ENCODE measurements at places on chromosomes 4 and X.

DNA sequence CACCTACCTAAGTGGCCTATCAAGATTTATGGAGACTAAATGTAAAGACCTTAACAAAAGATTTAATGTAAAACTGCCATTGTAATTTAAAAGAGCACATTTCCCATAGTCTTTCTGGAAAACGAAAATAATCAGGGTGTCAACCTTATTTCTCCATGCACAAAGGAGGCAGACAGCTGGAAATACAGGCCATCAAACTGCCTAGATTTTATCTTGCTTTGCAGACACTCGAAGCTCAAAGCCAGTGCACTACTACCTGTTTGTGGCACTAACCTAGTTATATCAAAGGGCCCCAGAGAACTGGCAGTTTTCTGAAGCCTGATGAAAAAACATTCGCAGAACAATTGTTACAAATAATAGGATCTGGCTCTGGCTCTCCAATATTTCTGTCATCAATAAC, 863.9 kb downstream of the STPG2 start:
- DNase-seq = no peak

DNA sequence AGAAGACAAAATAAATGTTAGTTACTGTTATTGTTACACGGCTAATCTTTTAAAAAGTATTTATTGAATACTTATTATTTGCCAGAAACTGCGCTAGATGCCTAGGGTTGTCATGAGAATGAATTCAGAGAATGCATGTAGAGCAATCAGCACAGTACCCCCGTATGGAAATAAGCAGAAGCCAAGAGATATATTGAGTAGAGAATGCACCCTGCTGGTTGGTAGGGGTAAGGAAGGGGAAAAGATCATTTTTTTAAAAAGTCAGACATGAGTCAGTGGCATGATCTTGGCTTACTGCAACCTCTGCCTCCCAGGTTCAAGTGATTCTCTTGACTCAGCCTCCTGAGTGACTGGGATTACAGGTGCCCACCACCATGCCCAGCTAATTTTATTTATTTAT, 13.1 kb upstream of the DRP2 start:
- no peak for DNase-seq

DNA sequence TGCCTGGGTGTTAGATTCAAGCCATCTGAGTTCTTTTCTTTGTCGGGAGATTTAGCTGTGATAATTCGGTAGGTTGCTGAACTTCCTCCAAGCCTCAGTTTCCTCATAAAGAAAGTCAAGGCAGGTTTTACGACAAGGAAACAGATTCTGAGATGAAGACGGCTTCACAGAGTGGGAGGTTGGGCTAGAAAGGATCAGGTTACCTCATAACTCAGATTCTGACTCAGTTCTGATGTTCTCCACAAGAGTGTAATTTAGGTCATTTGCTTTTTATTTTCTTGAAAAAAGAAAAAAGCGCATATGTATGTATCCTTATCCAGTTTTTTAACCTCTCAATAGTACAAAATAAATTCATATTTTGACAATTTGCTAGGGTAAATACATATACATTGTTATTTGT, 47.2 kb upstream of the ELOVL6 start:
- DNase-seq = no peak

GRCh38 chrX:6667048-6667768, 132.3 kb upstream of the VCX3A start:
- DNase-seq = no peak

- no peak for DNase-seq
Observed at GRCh38 chr4:184897895-184898294, 72.1 kb upstream of the ACSL1 start.

DNA sequence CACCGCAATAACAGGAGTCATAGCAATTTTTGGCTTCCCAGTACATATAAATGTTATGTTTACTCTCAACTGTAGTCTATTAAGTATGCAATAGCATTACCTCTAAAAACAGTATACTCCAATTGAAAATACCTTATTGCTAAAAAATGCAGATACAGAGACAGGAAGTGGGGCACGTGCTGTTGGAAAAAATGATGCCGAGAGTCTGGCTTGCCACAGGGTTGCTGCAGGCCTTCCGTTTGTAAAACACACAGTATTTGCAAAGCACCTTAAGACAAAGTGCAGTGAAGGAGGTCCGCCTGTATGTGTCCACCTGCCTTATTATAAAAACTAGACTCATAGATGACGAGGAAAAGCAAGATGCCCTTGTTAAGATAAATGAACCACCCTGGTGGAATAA, 23.5 kb downstream of the CD99 start:
- no peak for DNase-seq

GRCh38 chr4:105970371-105970770, 75.1 kb downstream of the NPNT start:
- DNase-seq = no peak

- DNase-seq = no peak
Observed at GRCh38 chr4:24824720-24825119, 29.3 kb downstream of the SOD3 start.

GRCh38 chr4:172124656-172125308, 311.6 kb downstream of the GALNTL6 start:
- no peak for DNase-seq
